ENCODE measurements at places on chromosomes 1 and 21.
A peak's percentile ranks its signal among the peaks of the same experiment; 100 is the strongest.

DNA sequence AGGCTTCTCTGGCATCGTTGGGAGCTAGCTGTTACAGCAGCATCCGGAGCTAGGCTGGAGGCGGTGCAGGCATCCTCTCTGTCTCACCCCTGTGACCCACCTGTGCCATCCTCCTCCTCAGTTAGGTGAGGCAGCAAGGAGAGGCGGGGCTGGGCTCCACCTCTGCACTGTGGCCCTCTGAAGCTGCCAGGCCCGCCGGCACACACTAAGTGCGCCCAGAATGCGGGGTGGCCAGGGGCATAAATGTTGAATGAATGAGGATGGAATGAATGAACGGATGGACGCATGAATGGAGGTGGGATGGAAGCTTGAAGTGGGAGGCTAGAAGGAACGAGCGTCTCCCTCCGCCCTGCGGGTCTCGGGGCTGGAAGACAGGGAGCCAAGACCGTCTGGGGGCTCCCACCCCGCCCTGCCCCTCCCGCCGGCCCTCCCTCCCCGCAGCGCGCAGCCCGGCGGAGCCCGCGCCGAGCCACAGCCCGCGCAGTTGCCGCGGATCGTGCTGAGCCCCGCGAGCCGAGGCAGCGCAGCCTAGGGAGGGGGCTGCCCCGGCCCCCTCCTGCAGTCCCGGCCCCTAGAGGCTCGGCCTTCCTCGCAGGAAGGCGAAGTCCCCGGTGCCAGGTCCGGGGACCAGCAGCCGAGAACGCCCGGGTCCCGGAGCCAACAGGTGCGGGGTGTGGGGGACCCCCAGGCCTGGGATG lies at the start of gene HCRTR1:
TSS of gene HCRTR1 (plus strand) at position 472 of the 698 bp plus-strand sequence. CDS start 1,504 bp downstream, outside the sequence.
- DNase-seq = no peak

- no peak for DNase-seq
Measured at GRCh38 chr1:231494439-231495110, 33.9 kb upstream of the TSNAX start.

DNA sequence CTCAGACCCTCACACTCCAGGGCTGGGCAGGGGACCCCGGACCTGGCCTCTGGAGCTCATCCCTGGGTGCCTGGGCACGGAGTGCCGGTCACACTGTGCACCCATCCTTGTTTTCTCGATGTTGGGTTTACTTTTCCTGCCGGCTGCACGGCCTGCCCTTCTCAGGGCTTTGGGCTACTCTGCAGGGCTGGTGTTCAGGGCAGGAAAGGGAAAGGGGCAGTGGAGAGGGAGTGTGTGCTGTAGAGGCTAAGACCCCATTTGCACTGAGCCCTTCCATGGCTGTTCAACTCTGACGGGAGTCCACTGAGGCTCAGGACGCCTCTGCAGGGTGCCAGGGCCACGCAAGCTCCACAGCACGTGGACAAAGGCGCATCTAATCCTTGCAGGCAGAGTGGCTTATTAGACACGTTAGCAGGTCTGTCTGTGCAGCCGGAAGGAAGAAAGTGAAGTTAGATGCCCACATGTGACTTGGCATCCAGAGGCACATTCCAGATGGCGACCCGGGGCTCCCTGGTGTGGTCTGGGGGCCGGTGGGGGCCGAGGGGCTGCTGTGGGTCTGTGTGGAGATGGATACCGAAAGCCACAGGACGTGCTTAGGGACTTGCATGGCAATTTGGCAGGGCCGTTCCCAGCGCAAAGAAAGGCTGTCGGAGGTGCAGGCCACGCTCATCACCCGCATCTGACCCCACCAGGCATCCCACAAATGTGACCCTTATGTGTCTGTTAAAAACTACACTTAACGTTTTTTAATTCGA lies 33.6 kb downstream of the COL18A1 start:
- no peak for DNase-seq

DNA sequence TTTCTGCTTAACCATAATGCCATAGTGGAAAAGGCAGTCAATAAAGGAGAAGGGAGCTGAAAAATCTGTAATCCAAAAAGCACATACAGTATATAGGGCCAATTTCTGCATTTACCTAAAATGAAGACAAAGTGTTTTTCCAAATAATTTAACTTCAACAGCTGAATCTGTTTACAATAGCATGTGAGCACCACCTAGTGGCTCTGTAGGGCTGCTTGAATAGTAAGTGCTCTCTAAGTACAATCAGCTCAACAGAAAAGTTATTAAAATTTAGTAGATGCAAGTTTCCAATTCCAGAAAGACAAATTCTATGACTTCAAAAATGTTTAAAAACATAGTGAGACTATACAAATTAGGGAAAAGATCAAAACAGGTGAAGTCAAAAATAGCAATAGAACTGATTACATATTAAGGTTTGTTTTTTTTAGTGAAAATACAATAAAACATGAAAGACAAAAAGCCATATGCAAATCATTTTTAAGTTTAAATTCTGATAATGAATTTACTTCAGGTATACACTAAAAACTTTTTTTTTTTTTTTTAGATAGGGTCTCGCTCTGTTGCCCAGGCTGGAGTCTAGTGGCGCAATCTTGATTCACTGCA lies 220.0 kb downstream of the SETD4 start:
- no peak for DNase-seq

DNA sequence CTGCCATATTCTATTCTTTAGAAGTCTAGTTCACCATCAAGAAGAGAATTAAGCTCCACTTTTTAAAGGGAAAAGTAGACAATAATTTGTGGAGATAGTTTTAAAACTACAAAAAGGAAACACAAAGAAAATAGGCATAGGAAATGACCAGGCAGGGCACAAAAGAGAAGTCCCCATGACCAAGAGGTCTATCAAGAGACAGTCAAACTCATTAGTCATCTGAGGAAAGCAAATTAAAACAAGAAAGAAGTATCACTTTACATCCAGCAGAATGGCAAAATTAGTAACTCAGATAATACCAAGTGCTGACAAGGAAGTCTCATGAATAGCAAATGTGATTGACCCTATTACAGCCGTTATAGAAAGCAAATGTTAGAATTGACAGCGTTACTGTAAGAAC lies 243.7 kb upstream of the SNX7 start:
- no peak for DNase-seq

GRCh38 chr1:57615956-57616355 lies 192.1 kb upstream of the DAB1 start:
- no peak for DNase-seq

GRCh38 chr21:28674763-28675162 lies 317.9 kb downstream of the LTN1 start:
- no peak for DNase-seq

- DNase-seq = no peak
Measured at GRCh38 chr1:70353601-70354331, 756 bp downstream of the ANKRD13C start.

- no peak for DNase-seq
Measured at GRCh38 chr1:70899735-70900134, 147.9 kb downstream of the PTGER3 start.

- DNase-seq = no peak
Measured at GRCh38 chr1:60619581-60619980, 462.8 kb upstream of the NFIA start.

- DNase-seq = no peak
Measured at GRCh38 chr1:37862330-37862729, 2.9 kb upstream of the MTF1 start.

GRCh38 chr1:217525773-217526490 lies 105.0 kb downstream of the GPATCH2 start:
- no peak for DNase-seq

GRCh38 chr1:172446547-172446946 lies 2.7 kb upstream of the PIGC start:
- no peak for DNase-seq

- no peak for DNase-seq
Measured at GRCh38 chr1:234613128-234613875, 3.3 kb upstream of the IRF2BP2 start.

- DNase-seq = no peak
Measured at GRCh38 chr1:36950604-36951291, 83.6 kb downstream of the GRIK3 start.

DNA sequence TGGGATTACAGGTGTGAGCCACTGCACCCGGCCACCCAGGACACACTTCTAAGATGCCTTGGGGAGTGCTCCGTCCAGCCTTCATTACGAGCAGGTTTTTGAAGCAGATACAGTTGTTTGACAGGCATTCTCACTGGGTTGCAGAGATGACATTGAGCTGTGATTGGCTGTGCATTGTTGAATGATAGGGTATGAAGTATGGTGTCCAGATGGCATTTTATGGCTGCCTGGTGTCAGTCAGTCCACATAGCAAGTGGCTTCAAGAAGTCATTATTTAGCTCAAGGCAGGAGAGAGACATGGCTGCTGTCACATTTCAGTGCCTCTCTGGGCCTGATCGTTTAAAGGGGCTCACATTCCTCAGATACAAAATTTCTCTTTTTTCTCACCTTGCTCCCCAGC lies 14.8 kb upstream of the PADI2 start:
- no peak for DNase-seq

- no peak for DNase-seq
Measured at GRCh38 chr21:23127973-23128372, 2129.8 kb downstream of the NCAM2 start.

DNA sequence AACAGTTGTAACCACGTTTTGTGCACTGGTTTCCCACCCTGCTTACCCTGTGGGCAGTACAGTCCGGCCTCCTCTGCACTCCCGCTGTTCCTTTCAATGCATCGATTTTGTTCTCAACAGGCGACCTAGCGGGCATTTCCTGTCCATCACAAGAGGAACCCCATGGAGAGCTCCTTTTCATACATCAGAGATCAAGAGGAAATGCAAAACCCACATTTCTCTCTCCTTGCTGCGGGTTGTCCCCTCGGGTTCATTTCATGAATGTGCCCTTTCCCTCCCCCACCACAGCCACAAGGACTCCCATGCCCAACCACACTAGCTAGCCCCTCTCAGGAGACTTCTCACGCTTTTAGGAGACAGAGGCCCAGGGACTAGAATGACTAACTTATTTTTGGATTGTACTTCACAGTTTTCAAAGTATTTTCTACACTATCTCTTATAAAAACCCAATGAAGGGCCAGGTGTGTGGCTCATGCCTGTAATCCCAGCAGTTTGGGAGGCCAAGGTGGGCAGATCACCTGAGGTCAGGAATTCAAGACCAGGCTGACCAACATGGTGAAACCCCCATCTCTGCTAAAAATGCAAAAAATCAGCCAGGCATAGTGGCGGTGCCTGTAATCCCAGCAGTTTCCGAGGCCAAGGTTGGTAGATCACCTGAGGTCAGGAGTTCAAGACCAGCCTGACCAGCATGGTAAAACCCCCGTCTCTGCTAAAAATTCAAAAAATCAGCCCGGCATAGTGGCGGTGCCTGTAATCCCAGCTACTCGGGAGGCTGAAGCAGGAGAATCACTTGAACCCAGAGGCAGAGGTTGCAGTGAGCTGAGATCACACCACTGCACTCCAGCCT lies 18.4 kb downstream of the ATP1A4 start:
- DNase-seq = no peak

DNA sequence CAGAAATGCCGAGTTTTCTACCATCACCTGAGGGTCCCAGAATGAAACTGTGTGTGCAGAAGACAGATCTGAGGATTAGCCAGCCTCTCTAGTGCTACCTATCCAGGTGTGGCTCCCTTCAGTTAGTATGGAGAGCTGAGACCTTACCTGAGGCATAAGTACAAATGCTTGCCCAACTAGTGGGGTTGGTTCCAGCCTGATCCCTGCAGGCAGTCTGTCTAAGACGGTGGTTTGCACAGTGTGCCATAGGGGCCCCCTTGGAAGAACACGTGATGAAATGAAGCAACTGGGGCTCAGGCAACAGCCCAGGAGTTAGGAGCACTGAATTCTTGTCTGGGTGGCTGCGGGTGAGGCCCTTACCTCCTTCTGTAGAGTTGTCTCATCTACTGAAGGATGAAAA lies 15.6 kb downstream of the S100A7A start:
- DNase-seq = no peak

- DNase-seq = peak; percentile 45
Measured at GRCh38 chr1:42420121-42420520, 35.7 kb downstream of the ZMYND12 start.

- no peak for DNase-seq
Measured at GRCh38 chr21:46424621-46425020, 34.1 kb upstream of the DIP2A start.

DNA sequence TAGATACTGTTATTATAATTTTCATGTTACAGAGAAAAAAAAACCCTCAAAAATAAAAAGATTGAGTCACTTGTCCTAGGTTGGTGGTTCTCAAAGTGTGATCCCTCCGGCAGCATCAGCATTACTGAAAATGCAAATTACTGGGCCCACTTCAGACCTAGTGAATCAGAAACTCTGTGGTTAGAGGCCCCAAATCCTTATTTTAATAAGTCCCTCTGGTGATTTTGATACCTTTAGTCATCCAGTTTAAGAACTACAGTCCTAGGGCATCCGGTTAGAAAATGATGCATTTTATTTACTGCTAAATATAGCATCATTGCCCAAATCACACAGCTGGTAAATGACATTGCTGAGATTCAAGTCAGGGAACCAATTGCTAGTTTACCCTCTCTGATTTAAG lies 203.7 kb upstream of the RUNX1 start:
- no peak for DNase-seq

- DNase-seq = no peak
Measured at GRCh38 chr1:53197291-53198200, 922 bp downstream of the CPT2 start.

- no peak for DNase-seq
Measured at GRCh38 chr1:59554011-59554663, 257.2 kb downstream of the FGGY start.

- no peak for DNase-seq
Measured at GRCh38 chr1:28830814-28831213, 18.8 kb downstream of the OPRD1 start.

GRCh38 chr1:80059940-80060339 lies 1053.4 kb upstream of the ADGRL4 start:
- DNase-seq = no peak

- DNase-seq = no peak
Measured at GRCh38 chr21:27082431-27083010, 115.6 kb upstream of the ADAMTS5 start.

GRCh38 chr1:6805004-6805416 lies 19.8 kb downstream of the CAMTA1 start:
- no peak for DNase-seq

- DNase-seq = no peak
Measured at GRCh38 chr1:31483012-31483946, 70.3 kb downstream of the SERINC2 start.

GRCh38 chr1:65538086-65538485 lies 117.6 kb downstream of the LEPR start:
- no peak for DNase-seq

DNA sequence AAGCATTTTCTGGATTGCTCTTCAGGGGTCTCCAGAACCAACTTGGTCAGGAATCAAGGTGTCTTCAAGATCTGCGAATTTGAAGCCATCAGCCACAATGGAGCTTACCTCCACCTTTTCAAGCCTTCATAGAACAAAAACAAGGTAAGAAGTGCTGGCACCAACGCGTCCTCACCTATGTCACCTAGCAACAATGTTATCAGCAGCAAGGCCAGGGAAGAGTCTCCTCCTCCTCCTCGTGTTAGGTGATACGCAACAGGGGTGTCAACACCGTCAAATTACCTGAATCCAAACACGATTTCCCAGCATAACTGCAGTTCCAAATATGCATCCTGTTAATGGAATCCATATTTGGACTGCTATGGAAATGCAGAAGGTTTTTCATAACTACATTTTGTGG lies 4.1 kb upstream of the TIAM1 start:
- DNase-seq = no peak
